ENCODE measurements at places on chromosomes 1 and 21. TPM values are rescaled to one million over a fixed set of nuclear protein-coding genes. Genes with fewer than 3 reads are reported as not detected.

Gene COG2
- 29.7 TPM for total RNA-seq

Gene S100A9
- total RNA-seq, result 2,908 TPM

GRCh38 chr1:53733975-53734649 is 4.9 kb downstream of the GLIS1 start:
- no peaks in the 10 kb centered on the region for H3K36me3 ChIP-seq
- H3K4me1 ChIP-seq, result peaks cover 20% of the 10 kb centered on the region
- no peak overlapping the region for H3K27ac ChIP-seq
- H3K4me3 ChIP-seq, result no peak overlapping the region
- no peak for DNase-seq

GRCh38 chr21:27580276-27580675 is 613.4 kb upstream of the ADAMTS5 start:
- H3K4me1 ChIP-seq, result no peaks in the 10 kb centered on the region
- H3K4me3 ChIP-seq, result no peak overlapping the region
- no peaks in the 10 kb centered on the region for H3K27me3 ChIP-seq
- DNase-seq, result no peak
- H3K36me3 ChIP-seq, result no peaks in the 10 kb centered on the region

GRCh38 chr1:171742577-171742922 is 685 bp upstream of the VAMP4 start:
- H3K27ac ChIP-seq, result peak overlapping the region; percentile 97
- H3K27me3 ChIP-seq, result no peaks in the 10 kb centered on the region
- peak; percentile 81 for DNase-seq
- no peaks in the 10 kb centered on the region for H3K36me3 ChIP-seq
- H3K4me1 ChIP-seq, result peaks cover 50% of the 10 kb centered on the region

- H3K4me3 ChIP-seq, result no peak overlapping the region
- H3K27me3 ChIP-seq, result no peaks in the 10 kb centered on the region
- H3K4me1 ChIP-seq, result no peaks in the 10 kb centered on the region
- H3K27ac ChIP-seq, result no peak overlapping the region
Observed at GRCh38 chr1:164755690-164756089, 196.7 kb downstream of the PBX1 start.

DNA sequence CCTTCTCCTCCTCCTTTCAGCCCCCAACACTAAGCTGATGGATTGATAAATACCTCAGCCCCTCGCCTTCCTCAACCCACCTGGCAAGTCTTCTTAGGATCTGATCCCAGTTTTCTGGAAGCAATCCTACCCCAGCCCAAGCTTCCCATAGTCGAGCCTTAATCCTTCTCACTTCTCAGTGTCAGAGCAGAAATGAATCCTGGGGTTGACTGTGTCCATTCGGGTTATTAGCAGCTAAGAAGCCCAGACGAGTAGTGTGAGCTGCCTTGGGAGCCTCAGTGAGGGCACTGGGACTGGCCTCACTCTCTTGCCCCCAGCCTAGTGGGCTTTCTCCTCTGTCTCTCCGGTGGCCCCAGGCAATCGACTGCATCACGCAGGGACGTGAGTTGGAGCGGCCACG is 12.4 kb upstream of the PEAR1 start:
- peaks cover 22% of the 10 kb centered on the region for H3K27me3 ChIP-seq
- H3K27ac ChIP-seq, result no peak overlapping the region
- H3K4me1 ChIP-seq, result no peaks in the 10 kb centered on the region
- no peak overlapping the region for H3K4me3 ChIP-seq
- H3K36me3 ChIP-seq, result no peaks in the 10 kb centered on the region

Gene SDHB
- total RNA-seq, result 84.0 TPM

Gene IRF6
- total RNA-seq, result 4.6 TPM

GRCh38 chr1:108955881-108956280 is 7.4 kb downstream of the CLCC1 start:
- H3K27me3 ChIP-seq, result no peaks in the 10 kb centered on the region
- no peaks in the 10 kb centered on the region for H3K36me3 ChIP-seq
- H3K27ac ChIP-seq, result no peak overlapping the region
- peaks cover 45% of the 10 kb centered on the region for H3K4me1 ChIP-seq

Gene ANKRD35
- 0.66 TPM for total RNA-seq

- peaks cover 22% of the 10 kb centered on the region for H3K4me1 ChIP-seq
- no peak for DNase-seq
- H3K27me3 ChIP-seq, result peaks cover 74% of the 10 kb centered on the region
- H3K36me3 ChIP-seq, result peaks cover under 1% of the 10 kb centered on the region
- no peak within 1 kb of the TSS for H3K4me3 ChIP-seq
- no peak within 1 kb of the TSS for H3K27ac ChIP-seq
Observed at GRCh38 chr1:229434005-229434640, at the start of gene ACTA1. Gene ACTA1 (minus strand): TSS chr1:229434094. CDS start chr1:229433115, 979 bp downstream.

Gene ADAM30
- total RNA-seq, result not detected

Gene UBE2U
- total RNA-seq, result not detected

DNA sequence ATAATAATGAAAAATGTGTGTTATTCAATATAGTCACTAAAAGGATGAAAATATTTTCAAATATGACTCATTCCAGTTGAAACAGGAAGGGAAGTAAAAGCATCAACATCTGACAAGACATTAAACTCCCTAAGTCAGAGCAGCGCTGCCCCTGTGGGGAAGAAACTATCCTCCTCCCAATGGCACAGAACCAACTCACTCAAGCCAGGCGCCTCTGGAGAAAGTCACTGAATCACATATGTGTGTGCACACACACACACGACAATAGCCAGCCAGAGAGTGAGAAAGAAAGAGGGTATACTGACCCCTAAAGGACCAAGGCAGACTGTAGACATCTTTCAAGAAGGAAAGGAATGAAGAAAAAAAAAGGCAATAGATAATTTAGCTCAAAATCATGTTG is 126.9 kb downstream of the SETD4 start:
- H3K4me3 ChIP-seq, result no peak overlapping the region
- H3K4me1 ChIP-seq, result peaks cover 18% of the 10 kb centered on the region
- DNase-seq, result no peak
- H3K36me3 ChIP-seq, result no peaks in the 10 kb centered on the region
- no peak overlapping the region for H3K27ac ChIP-seq

DNA sequence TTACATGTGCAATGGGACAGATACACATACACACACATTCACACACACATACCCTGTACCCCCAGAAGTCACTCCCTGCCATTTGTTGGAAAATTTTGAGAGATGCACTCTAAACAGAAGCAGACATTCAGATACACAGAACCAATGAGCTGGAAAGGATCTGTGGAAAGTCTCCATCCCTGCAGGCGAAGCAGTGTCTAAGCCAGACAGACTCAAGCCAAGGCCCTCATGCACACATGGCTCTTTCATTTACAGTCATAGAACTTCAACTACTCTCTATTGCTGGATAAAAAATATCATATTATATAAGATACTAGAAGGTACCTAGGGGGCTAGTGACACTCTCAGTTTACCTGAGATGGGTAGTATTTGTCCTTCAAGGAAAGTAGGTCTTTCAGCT is 7.3 kb upstream of the SEC16B start:
- no peaks in the 10 kb centered on the region for H3K36me3 ChIP-seq
- no peak overlapping the region for H3K27ac ChIP-seq
- no peaks in the 10 kb centered on the region for H3K27me3 ChIP-seq
- H3K4me3 ChIP-seq, result no peak overlapping the region

Gene LMOD1
- 12.5 TPM for total RNA-seq

Gene RPTN
- total RNA-seq, result not detected

Gene AADACL3
- not detected for total RNA-seq

DNA sequence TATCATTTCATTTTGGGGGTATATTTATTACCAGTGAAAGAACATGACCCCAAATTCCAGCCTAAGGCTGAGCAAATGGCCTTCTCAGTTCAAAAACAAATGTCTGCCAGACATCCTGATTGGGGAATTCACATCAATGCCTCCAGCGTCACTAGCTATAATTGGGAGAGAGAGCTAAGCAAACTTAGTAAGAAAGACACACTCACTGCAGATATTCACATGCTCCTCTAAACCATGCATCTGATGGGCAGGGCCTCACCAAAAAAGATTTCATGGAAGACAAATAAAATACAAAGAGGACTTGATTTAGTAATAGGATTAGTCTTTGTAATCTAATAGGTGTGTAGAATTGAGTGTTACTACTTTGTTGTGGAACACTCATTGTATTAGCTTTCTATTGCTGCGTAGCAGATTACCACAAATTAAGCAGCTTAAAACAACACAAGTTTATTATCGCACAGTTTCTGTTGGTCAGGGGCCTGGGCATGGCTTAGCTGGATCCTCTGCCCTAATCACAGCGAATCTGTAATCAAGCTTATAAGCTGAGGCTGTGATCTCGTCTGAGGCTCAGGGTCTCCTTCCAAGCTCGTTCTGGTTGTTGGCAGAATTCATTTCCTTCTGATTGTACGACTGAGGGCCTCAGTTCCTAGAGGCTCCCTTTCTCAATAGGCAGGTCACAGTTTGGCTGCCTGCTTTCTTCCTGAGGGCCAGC is 243.0 kb downstream of the PBX1 start:
- no peak overlapping the region for H3K27ac ChIP-seq
- H3K4me3 ChIP-seq, result no peak overlapping the region
- no peak for DNase-seq
- peaks cover 14% of the 10 kb centered on the region for H3K4me1 ChIP-seq

Gene S100A1
- not detected for total RNA-seq

GRCh38 chr1:204818998-204819397 is 51.7 kb upstream of the NFASC start:
- H3K27ac ChIP-seq, result no peak overlapping the region
- peaks cover 22% of the 10 kb centered on the region for H3K27me3 ChIP-seq
- no peaks in the 10 kb centered on the region for H3K36me3 ChIP-seq
- DNase-seq, result no peak

DNA sequence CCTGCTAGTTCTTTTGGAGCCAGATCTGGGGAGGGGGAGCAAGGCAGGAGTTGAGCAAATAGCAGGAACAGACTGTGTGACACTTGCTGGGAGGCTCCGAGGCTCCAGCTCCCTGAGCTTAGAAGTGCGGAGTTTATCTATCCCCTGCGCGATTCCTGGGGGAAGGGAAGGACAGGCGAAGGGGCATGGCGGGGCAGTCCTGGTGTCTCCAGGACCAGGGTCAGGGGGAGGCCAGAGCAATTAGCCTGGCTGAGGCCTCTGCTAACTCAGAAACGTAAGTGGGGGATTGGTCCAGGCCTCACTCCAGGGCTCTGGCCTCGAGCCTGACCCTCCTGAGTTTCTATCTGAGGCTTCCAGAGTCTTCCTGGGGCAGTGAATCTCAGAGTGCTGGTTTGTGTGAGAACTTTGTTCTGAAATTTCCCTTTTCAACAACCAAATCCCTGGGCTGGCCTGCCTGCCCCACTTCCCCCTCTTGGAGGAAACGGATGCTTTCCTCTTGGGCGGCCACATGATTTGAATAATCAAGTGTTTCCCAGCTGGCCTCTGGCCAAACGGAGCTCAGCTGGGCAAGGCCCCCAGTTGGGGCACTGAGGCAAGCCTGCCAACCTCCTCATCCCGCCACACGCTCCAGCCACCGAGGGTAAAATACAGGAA is 15.6 kb downstream of the ALPL start:
- no peak for DNase-seq
- peaks cover 15% of the 10 kb centered on the region for H3K4me1 ChIP-seq
- no peak overlapping the region for H3K4me3 ChIP-seq
- H3K27me3 ChIP-seq, result no peaks in the 10 kb centered on the region
- no peak overlapping the region for H3K27ac ChIP-seq

Gene HAO2
- total RNA-seq, result not detected

GRCh38 chr1:215458562-215458961 is 108.5 kb upstream of the KCTD3 start:
- DNase-seq, result no peak
- H3K27me3 ChIP-seq, result no peaks in the 10 kb centered on the region
- H3K36me3 ChIP-seq, result no peaks in the 10 kb centered on the region

- no peaks in the 10 kb centered on the region for H3K36me3 ChIP-seq
- H3K27ac ChIP-seq, result no peak overlapping the region
- H3K4me1 ChIP-seq, result no peaks in the 10 kb centered on the region
- H3K27me3 ChIP-seq, result no peaks in the 10 kb centered on the region
- no peak overlapping the region for H3K4me3 ChIP-seq
Observed at GRCh38 chr1:221576268-221576667, 165.6 kb downstream of the DUSP10 start.

- no peaks in the 10 kb centered on the region for H3K36me3 ChIP-seq
- DNase-seq, result no peak
- no peaks in the 10 kb centered on the region for H3K27me3 ChIP-seq
- peaks cover 35% of the 10 kb centered on the region for H3K4me1 ChIP-seq
- peak overlapping the region; percentile 64 for H3K27ac ChIP-seq
- no peak overlapping the region for H3K4me3 ChIP-seq
Observed at GRCh38 chr1:20152599-20152930, 13.4 kb downstream of the PLA2G2F start.

GRCh38 chr1:119410961-119411360 is 4.0 kb upstream of the HSD3B2 start:
- no peak overlapping the region for H3K27ac ChIP-seq
- no peaks in the 10 kb centered on the region for H3K36me3 ChIP-seq
- H3K4me1 ChIP-seq, result no peaks in the 10 kb centered on the region
- DNase-seq, result no peak
- H3K4me3 ChIP-seq, result no peak overlapping the region

Gene COL11A1
- total RNA-seq, result 0.82 TPM

Data from spleen (tissue), 13 donors.